ENCODE measurements at places on chromosomes 6 and 20.

DNA sequence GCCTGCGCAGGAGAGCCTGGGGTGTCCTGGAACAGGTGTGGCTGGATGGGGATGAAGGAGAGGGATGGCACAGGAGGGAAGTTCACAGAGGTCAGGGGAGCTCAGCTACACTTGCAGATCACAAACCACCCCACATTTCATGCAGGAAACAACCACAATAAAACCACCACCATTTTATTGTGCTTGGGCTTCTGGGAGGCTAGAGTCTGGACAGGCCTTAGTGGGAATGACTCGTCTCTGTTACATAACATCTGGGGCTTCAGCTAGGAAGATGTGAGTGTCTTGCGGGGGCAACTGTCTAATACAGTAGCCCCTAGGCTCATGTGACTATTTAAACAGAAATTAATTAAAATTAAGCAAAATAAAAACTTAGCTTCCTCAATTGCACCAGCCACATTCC is 33.4 kb downstream of the SNX5 start:
- no peak for DNase-seq

DNA sequence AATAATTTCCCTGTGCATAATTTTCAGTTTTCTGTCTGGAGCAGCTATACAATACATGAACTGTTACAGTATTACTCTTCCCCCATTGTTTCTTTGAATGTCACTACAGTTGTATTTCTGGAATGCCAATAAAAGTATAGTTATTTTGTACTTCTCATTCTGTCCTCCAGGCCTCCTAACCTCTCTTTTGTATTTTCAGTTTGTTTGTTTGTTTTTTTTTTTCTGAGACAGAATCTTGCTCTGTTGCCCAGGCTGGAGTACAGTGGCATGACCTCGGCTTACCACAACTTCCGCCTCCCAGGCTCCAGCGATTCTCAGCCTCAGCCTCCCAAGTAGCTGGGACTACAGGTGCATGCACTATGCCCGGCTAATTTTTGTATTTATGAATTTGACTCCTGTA is 16.8 kb upstream of the ARID1B start:
- DNase-seq, result no peak

GRCh38 chr6:56860475-56860874 is 94.4 kb upstream of the BEND6 start:
- peak; percentile 51 for DNase-seq

DNA sequence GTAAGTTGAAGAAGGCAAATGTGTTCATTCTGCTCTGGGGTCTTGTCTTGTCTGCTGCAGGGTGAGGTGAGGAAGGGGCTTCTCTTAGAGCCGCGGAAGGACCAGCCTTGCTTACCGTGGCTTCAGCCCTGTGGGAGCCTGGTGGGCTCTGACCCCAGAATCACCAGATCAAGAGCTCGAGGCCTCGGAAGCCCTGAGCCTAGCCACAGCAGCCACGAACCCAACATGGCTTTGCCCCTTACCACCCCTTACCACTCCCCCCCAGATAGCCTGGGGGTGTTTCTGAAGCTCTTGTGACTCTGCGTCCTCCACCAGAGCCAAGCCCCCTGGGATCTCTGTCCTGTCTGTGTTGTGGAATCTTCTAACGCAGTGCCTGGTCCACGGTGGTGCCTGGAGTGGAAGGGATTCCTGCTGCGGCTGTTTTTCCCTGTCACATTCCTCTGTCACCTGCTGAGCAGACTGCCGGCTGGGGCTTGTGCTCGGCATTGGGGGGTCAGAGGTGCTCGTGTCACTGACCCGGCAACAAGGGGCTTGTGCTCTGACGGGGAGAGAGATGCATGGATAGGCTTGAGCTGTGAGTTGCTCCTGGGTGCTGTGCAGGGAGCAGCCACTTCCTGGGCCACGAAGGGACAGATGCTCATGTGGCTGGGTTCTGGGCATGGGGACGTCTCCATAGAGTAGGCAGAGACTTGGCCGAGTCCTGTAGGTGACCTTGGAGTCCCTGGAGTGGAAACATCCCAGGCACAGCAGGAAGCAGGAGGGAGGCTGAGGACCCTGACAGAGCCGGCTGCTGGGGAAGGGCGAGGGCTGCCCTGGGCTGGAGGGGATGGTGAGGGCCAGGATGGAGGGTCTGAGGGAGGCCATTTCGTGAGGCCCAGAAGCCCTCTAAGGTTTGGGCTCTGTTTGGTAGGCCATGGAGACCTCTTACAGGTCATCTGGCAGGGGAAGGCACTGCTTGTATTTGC is 316.0 kb downstream of the QKI start:
- DNase-seq, result no peak

- no peak for DNase-seq
These were observed 26.0 kb upstream of the PRDM1 start for GRCh38 chr6:106060167-106060566.

DNA sequence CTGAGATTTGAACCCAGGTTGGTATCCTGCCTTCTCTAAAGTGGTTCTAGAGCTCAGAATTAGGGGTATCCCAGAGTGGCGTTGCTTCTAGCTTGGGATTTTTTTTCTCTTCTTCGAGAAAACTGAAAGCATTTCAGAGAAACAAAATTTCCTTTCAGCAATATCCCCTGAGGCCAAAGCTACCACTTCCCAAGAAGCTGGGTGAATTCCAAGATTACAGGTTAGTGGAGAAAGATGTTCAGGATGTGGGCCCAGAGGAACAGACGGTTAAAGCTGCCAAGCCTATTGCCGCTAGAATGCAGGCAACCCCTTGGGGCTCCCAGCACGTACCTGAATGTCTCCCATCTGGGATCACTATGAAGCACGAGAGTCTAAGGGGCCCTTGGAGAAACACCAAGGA is 134.1 kb downstream of the FOXO3 start:
- DNase-seq, result no peak

- DNase-seq, result no peak
These were observed 29.0 kb downstream of the KCNG1 start for GRCh38 chr20:50993876-50994275.

GRCh38 chr6:147653631-147654030 is 145.1 kb downstream of the SAMD5 start:
- no peak for DNase-seq
